ENCODE measurements at places on chromosomes 1 and 21.

- H3K27me3 ChIP-seq, result no peaks in the 10 kb centered on the region
- H3K4me1 ChIP-seq, result no peaks in the 10 kb centered on the region
- DNase-seq, result no peak
- no peak overlapping the region for H3K27ac ChIP-seq
Measured at GRCh38 chr1:94772845-94773244, 47.3 kb upstream of the SLC44A3 start.

GRCh38 chr1:27804791-27805190 is 25.8 kb upstream of the PPP1R8 start:
- H3K4me3 ChIP-seq, result no peak overlapping the region
- H3K36me3 ChIP-seq, result no peaks in the 10 kb centered on the region
- no peak overlapping the region for H3K27ac ChIP-seq
- DNase-seq, result no peak

DNA sequence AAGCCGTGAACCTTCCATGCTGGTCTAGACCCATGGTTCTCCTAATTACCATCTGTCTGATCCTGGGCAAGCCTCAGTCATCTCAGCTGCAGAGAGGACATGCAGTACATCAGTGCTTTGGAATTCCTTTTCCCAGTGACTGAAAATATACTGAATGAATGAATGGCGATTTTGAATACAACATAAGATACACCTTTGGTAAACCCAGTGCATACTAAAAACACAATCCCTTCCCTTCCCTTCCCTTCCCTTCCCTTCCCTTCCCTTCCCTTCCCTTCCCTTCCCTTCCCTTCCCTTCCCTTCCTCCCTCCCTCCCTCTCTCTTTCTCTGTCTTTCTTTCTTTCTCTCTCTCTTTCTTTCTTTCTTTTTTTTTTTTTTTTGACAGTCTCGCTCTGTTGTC is 21.3 kb upstream of the PLXNA2 start:
- no peak overlapping the region for H3K4me3 ChIP-seq
- H3K4me1 ChIP-seq, result no peaks in the 10 kb centered on the region
- H3K27me3 ChIP-seq, result peaks cover 47% of the 10 kb centered on the region
- no peak overlapping the region for H3K27ac ChIP-seq
- H3K36me3 ChIP-seq, result no peaks in the 10 kb centered on the region

DNA sequence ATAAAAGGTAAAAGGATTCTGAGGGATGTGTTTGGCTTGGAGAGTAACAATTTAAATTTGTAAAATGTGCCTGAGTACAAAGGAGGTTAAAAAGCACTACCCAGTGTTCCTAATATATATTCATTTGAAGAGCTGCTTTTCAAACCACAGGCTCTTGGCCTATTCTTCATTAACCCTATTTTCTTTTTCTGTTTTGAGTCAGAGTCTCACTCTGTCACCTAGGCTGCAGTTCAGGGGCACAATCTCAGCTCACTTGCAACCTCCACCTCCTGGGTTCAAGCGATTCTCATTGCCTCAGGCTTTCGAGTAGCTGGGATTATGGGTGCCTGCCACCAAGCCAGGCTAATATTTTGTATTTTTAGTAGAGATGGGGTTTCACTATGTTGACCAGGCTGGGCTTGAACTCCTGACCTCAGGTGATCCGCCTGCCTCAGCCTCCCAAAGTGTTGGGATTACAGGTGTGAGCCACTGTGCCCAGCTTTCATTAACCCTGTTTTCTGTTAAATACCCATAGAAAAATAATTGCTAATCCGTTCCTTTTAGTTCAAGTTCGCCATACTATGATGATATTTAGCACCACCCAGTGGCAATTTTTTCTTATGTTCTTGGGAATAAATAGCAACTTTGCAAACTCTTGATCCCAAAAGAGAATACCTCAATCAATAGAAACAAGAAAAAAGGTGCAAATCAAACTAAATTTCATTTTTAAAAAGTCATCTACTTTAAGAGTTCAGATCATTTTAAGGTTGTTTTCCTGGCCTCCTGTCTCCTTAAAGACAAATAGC is 30.5 kb downstream of the ZBTB8OS start:
- no peak overlapping the region for H3K4me3 ChIP-seq
- DNase-seq, result peak; percentile 33
- no peak overlapping the region for H3K27ac ChIP-seq
- no peaks in the 10 kb centered on the region for H3K27me3 ChIP-seq
- no peaks in the 10 kb centered on the region for H3K4me1 ChIP-seq

DNA sequence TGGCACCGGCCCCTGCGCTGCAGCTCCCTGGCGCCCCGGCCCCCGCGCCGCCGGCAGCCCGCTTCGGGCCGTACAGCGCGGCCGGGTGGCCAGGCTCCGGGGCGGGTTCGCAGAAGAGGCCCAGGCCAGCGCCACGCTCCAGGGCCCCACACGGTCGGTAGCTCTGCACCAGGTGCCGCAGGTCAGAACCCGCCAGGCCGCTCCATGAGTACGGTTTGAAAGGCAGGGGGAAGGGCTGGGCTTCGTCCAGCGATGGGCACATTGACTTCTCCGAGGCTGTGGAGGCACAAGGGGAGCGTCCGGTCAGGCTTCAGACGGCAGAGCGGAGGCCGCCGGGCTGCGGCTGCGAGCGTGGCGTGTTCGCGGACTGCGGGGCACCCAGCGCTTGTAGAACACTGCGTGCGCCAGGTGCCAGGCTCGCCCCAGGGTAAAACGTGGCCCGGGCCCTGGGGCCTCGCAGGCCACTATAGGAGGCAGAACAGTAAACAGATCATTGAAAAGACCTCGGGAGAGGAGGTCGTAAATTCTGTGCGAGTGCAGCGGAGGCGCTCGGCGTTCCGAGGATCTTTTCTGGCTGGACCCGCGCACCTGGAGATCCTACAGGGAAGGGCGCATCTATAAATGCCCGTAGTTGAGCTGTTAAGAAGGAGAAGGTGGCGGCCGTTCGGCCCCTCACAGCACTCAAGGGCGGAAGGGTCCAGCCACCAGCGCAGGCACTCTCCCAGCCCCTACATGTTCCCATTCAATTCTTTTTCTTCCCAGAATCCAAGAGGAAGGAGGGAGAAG is 5.7 kb downstream of the GFI1 start:
- H3K27me3 ChIP-seq, result peaks cover 43% of the 10 kb centered on the region
- H3K36me3 ChIP-seq, result no peaks in the 10 kb centered on the region
- H3K4me1 ChIP-seq, result peaks cover 22% of the 10 kb centered on the region
- H3K4me3 ChIP-seq, result no peak overlapping the region

DNA sequence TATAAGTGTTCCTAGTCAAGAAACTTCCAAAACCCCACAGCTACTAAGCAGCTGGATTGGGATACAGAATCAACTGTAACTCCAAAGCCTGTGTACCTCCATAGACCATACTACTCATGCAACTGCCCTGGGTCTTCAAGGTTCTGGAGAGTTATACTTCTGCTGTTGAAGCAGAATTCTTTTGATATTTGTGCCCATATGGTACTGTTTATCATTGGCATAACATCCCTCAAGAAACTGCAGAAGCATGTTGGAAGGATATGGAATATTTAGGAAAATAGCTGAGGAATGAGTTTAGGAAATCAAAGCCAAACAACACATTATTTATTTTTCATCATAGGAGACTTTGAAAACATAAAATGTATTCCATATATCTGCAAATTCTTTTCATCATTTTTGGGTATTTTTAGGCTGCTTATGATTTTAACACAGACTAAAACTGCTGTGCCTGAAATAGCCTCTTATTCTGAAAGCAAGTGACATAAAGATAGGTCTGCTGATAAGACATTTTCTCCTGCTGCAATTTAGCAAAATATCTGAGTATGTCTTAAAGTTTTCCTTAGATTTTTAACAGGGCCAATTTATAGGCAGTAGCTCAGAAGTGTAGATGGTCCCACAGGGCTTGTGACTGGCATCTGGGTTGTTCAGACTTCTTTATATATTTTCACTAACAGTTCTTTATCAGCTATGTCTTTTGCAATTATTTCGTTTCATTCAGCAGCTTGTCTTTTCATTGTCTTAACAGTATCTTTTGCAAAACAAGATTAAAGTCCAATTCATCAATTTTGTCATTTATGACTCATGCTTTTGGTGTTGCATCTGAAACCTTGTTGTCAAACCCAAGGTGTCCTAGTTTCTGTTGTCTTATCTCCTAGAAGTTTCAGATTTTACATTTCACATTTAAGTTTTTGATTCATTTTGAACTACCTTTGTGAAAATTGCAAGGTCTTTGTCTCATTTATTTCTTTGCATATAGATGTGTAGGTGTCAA is 41.1 kb upstream of the ZNF124 start:
- DNase-seq, result no peak
- H3K4me3 ChIP-seq, result no peak overlapping the region
- no peak overlapping the region for H3K27ac ChIP-seq
- H3K4me1 ChIP-seq, result no peaks in the 10 kb centered on the region
- peaks cover 34% of the 10 kb centered on the region for H3K27me3 ChIP-seq

DNA sequence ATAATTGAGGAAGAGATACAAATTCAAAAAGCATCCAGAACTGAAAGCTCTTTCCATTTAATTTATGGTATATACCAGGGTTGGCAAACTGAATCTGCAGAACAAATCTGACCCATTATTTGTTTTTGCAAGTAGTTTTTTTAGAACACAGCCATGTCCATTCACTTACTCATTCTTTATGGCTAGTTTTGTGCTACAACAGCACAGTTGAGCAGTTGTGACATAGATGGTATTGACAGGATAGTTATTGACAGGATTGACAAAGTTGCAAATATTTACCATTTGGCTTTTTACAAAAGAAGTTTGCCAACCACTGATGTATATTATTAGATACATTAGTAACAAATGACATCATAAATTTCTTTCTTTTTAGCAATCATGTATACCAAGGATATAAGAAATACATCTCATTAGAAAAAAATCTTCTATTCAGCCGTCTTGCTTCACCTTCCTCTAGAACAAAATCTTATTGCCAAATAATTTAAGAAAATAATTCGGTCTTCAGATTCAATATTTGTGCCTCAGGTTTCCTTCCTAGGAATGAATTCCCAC is 9.4 kb downstream of the ADAMTS1 start:
- no peak for DNase-seq
- peaks cover 4% of the 10 kb centered on the region for H3K4me1 ChIP-seq
- H3K27me3 ChIP-seq, result no peaks in the 10 kb centered on the region
- H3K4me3 ChIP-seq, result no peak overlapping the region

DNA sequence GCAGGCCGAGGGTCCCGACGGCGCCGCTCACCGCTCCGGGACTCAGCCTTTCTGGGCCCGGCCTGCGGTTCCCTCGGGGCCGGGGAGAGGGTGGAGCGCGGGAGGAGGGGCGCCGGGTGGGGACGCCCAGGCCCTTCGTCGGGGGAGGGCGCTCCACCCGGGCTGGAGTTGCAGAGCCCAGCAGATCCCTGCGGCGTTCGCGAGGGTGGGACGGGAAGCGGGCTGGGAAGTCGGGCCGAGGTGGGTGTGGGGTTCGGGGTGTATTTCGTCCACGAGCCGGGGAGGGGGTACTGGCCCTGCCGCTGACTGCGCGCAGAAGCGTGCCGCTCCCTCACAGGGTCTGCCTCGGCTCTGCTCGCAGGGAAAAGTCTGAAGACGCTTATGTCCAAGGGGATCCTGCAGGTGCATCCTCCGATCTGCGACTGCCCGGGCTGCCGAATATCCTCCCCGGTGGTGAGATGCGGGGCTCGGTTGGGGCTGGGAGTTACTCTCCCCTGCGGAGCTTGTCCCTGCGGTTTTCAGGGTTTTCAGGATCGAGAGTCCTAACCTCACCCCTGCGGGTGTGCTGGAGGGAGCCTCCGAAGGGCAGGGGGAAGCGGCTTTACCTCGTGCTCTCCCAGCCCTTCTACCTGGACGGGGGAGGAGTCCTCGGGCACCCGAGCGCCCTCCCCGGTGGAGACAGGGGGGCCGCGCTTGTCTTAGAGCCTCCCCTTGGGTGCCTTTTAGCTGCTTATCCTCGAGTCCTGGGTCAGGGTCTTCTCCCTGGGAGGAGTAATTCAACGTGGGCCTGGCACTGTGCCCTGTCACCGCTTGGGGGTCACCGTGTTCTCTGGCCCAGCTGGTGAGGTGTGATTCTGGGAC is 2.1 kb downstream of the SAMD11 start:
- peak; percentile 89 for DNase-seq
- H3K4me1 ChIP-seq, result peaks cover 35% of the 10 kb centered on the region
- peak overlapping the region; percentile 88 for H3K4me3 ChIP-seq
- no peaks in the 10 kb centered on the region for H3K27me3 ChIP-seq

- no peak overlapping the region for H3K27ac ChIP-seq
- no peaks in the 10 kb centered on the region for H3K4me1 ChIP-seq
- H3K36me3 ChIP-seq, result no peaks in the 10 kb centered on the region
Measured at GRCh38 chr1:99292886-99293285, 28.6 kb downstream of the PLPPR4 start.

DNA sequence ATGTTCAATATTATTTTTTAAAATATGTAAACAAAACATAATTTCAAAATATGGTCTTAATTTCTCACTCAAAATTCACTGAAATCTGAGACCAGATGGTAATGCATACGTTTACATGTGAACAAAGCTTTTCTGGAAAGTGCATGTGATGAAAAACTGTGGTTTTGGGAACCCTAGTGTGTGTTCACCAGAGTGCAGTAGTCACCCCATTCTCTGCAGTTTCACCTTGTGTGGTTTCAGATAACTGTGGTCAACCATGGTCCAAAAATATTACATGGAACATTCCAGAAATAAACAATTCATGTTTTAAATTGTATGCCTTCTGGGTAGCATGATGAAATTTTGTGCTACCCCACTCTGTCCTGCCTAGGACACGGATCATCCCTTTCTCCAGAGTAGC is 2021.9 kb downstream of the MRPL39 start:
- no peak for DNase-seq
- H3K36me3 ChIP-seq, result no peaks in the 10 kb centered on the region
- H3K27ac ChIP-seq, result no peak overlapping the region
- no peak overlapping the region for H3K4me3 ChIP-seq
- H3K27me3 ChIP-seq, result no peaks in the 10 kb centered on the region

DNA sequence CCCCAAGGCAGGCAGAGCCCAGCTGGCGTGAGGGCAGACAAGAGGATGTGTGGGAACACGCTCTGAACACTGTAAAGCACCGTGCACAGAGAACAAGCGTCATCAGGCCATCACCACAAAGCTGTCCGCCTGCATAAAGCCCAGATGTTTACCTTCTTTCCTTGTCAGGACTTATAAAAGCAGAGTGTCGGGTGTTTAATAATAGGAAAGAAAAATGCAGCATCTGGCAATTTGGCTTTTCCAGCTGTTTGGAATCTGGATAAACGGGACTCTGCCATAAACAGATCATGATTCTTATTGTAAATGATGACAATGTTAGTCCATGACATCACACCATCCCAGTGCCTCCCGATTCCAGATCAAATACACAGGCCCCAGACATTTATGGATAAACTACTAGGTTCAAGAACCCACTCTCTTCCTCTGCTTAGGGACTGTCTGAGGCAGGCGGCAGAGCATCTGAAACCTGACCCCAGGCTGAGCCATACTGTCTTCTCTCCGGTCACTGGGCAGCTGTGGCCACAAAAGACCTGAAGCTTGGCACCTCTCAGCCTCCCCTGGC is 4.2 kb downstream of the GLIS1 start:
- no peak overlapping the region for H3K4me3 ChIP-seq
- DNase-seq, result no peak
- no peaks in the 10 kb centered on the region for H3K36me3 ChIP-seq
- peaks cover 36% of the 10 kb centered on the region for H3K27me3 ChIP-seq

DNA sequence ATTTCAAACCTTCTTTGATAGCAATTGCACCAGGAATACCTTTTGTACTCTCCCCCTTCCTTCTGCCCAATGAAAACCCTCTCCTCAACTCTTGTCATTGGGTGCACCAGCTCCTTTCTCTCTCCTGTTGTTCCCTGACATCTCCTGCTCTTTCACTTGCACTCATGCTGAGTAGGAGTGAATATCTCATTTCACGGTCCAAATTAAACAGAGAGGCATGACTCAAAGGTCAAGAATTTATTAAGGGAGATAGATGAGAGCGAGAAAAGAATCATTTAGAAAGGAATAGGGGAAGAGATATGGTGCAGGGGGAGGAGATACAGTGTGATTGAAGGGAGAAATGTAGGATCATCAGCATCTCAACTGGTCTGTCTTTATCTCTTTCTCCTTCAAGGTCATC is 22.1 kb downstream of the AIM2 start:
- no peak overlapping the region for H3K4me3 ChIP-seq
- H3K27me3 ChIP-seq, result peaks cover 5% of the 10 kb centered on the region
- H3K36me3 ChIP-seq, result peaks cover 52% of the 10 kb centered on the region
- no peak overlapping the region for H3K27ac ChIP-seq
- DNase-seq, result peak; percentile 80
